SK-MEL-5 (cell line): ENCODE measurements at places on chromosomes 11 and 22. TPM values are rescaled to one million over a fixed set of nuclear protein-coding genes. Genes with fewer than 3 reads are reported as not detected.

Gene CDC45
- 36.5 and 44.2 TPM in 2 replicates for total RNA-seq

DNA sequence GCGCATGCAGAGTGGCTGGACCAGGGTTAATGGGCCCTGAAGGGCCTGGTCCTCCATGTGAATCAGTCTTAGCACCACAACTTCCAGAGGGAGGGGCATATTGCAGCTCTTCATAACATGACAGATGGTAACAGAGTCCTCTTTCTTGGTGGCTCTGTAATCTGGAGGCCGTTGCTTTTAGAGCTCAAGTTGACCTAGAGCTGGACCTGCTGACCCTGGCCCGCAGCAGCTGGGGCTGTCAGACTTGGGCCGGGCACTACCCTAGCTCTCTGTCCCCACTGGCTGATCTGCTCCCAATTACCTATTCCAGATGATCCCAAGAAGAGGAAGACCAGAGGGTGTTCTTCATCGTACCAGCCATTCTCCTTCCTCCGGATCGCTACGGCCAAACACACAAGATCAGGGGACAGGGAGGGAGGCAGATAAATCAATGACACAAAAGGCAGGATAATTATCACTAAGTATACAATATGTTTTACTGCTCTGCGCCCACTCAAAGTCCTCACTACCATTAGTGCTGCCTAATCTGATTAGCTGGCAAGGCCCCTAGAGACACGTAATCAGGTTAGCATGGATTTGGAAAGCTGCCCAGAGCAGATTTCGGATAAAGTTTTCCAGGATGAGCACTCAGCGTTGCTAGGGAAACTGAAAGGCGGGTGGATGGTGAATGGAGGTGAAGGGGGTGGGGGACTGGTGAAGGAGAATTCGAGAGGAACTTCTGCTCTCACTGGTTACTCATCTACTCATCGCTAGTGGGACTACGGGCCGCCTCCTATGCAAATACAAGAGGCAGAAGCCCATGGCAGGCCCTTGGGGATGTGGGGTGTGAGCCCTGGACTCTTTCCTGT lies 64.5 kb upstream of the PHOX2A start:
- no peak for DNase-seq

DNA sequence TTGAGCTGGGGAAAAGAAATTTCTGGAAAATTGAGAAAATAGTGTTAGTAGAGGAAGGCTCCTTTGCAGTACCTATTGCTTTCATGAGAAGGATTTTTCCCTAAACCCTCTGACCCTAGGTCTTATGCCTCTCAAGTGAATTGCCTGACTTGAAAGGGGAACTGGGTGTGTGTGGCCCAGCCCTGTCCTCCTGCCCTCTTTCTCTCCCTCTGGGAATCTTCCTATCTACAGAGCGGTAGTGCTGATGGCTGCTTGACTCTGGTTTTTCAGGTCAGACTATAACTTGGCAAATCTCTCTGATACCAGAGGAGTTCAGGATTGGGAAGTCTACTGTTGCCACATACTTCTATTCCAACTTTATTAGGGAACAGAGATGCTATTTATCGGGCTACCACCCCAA lies 19.2 kb downstream of the CAVIN3 start:
- DNase-seq: no peak

GRCh38 chr11:104301776-104302175 lies 137.8 kb upstream of the PDGFD start:
- DNase-seq: no peak

DNA sequence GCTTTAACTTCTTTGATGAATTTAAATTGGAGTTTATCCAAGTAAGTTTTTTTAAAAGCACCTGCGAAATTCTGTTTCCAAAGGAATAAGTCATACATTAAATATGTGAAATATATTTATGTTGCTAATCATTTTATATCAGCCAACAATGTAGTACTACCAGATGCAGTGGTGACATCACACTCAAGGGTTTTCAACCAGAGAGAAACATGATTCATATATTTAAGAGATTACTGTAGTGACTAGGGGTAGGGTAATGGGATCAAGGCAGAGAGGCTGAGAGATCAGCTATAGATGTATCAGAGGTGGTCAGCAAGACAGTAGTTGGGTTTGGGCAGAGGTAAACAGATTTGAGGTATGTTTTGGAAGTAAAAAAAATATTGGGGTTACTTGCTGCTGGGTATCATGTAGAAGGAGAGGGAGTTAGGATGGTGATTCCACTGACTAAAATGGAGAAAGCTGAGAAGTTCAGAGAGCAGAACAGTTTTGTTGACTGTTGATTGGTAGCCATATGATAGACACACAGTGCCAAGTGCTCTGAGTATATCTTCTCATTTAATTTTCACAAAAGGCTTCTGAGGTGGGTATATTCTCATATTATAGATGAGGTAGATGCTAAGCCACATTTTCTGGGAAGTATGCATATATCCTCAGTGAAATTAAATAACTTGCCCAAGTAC lies 39.4 kb downstream of the CEP57 start:
- no peak for DNase-seq

GRCh38 chr11:44847316-44847715 lies 103.4 kb downstream of the TP53I11 start:
- DNase-seq: no peak

- DNase-seq: no peak
These were observed 12.9 kb upstream of the CRY2 start for GRCh38 chr11:45834298-45834756.

DNA sequence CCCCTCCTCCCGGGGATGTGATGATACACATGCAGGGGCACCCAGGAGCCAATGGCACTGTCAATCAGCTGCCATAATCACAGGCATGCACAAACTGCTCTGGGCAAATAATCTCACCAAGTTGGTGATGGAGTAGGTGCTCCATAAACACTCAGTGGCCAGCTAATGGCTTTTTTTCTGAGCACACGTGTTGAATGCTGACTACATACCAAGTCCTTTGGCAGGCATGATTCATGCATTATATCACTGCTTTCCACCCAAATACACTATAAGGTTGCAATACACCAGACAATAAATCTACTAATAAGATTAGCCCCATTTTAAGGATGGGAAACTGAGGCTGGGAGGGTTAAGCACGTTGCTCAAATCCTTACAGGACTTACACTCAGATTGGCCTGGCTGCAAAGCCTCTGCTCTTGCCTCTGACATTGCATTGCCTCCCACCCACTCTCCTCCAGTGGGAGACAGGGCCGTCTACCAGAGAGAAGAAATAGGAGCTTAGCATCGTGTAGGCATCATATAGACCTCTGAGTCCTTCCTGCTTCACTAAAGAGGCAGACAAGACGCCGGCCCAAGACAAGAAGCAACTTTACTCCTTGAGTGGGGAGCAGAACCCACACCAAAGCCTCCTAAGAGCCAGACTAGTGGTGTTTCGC lies 32.7 kb upstream of the ACCSL start:
- DNase-seq: no peak
